Activated CD4-positive, alpha-beta T cell treated with anti-CD3 and anti-CD28 coated beads, Interleukin-2, amount 50 U/mL, for 1 hour (primary cell): ENCODE measurements at places on chromosomes 13 and 19.
A peak's percentile ranks its signal among the peaks of the same experiment; 100 is the strongest.

GRCh38 chr19:10190026-10190425, 4.7 kb downstream of the DNMT1 start:
- DNase-seq = no peak

DNA sequence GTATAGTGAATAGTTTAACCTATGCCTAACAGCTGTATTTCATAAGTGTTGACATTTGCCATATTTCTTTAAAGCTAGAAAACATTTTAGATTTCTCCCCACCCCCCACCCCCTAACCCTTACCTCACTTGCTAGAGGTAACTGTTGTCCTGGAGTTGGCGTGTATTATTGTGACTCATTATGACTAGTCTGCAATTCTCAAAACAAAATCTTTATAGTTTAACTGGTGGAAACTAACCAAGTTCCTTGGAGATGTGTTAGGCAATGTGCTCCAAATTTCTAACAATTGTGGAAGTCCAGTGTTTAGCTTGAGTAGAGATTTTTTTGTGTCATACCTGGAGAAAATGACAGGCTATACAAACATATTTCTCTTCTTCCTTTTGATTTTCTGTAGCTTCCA, 38.0 kb downstream of the KCTD4 start:
- no peak for DNase-seq

DNA sequence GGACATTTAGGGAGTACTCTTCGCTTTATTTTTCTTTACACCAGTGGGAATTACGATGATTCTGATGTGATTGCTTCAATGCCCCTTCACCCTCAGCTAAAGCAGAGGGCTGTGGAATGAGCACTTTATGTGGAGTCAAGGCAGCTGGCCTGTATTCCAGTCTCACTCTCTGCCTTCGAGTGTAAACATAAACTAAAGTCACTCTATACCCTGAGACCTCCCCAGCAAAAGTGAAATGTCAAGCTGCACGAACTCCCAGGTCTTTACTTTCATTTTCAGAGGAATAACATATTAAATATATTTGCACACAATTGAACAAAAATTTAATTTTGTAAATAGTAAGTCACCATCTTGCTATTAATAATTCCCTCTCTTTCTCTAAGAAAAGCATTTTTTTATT, 557.1 kb downstream of the DACH1 start:
- no peak for DNase-seq

DNA sequence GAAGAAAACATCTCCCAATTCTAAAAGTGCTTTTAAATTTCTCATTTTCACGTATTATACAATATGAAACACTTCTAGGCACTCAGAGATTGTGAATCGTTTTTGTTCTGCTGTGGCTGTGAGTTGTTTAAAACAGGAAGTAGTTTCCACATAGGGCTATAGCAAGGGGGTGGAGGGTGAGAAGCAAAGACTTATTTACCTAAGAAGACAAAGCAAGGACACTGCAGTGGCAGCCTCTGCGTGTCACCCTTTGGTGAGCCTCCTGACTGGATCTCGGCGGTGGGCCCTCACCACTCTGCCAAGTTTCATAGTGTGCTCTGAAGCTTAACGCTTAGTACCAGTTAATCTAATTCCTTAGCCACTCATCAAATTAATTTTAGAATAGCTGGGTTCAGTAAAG, 56.8 kb downstream of the TNFSF13B start:
- DNase-seq = no peak

- DNase-seq = no peak
These were observed 17.2 kb downstream of the SMIM24 start for GRCh38 chr19:3462991-3463713.

GRCh38 chr13:53005626-53006025, 23.0 kb upstream of the OLFM4 start:
- no peak for DNase-seq

DNA sequence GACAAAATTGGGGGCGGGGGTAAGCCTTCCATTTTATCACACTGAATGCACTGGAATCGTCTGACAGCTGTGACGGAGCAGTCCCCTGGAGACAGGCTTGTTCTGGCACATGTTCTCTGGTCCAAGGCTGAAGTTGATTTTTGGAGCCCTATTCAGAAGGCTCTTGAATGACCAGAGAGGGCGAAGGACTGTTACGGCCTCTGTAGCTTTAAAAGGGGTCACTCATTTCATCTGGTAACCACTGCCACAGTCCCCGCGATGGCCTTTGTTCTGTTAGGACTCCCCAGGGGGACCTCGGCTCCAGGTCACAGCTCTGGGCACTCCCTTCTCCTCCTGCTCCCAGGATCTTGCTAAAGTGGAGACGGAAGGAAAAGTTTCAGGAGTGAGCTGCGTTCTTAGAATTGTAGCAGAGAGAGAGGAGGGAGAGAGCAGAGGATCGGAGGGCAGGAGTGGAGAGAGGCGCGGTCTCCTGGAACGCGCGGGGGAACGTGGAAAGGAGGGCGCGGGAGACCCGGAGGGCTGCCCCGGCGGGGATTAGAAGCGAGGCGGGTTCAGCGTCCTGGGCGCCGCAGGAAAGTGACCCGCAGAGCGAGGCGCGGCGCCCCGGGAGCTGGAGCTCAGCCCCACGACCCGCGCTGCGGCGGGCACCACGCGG, 134.3 kb upstream of the MYO16 start:
- no peak for DNase-seq

DNA sequence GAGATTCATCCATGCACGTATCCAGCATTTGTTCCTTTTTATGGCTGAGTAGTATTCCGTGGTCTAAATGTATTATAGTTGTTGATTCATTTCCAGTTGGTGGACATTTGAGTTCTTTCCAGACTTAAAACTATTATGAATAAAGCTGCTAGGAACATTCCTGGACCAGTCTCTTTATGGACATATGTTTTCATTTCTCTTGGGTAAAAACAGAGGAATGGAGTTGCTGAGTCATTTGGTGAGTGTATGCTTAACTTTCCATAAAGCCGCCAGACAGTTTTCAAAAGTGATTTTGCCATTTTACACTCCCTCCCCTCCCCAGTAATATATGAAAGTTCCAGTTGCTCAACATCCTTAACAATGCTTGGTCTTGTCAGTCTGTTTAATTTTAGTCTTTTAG, 116.4 kb downstream of the TSHZ3 start:
- DNase-seq = no peak

DNA sequence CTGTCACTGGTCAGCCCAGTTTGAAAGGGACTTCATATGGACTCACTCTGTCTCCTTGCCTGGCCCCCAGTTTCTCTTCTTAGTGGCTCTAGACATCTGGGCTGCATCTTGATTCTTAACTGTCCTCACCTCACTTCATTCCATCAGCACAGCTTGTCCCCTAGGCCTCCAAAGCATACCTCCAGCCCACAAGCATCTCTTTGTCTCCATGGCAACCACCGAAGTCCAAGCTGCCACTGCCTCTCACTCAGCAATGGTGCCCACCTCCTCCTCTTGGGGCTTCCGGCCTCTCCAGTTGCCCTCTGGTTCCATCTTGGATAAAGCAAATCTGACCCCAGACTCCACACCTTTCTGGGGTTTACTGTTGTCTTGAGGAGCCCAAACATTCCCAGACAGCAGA, 9.9 kb upstream of the KLHL26 start:
- DNase-seq = no peak

DNA sequence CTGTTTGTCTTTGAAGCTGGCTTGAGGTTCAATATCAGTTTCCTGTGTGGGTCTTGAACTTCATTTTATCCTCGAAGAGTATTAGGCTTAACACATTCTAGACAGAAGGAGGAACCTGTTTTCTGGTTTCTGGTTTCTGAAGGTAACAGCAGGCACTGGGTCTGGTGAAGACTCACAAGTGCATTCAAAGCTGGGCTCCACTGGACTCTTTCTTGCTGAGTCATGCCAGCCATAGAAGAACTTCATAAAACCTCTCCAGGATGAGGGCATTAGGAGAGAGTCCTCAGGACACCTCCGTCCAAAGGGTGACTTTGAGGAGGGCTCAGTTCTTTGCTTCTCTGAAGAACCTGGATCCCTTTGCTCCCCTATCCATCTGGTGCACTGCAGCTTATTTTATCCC, 668.6 kb upstream of the SLC10A2 start:
- DNase-seq = no peak

GRCh38 chr13:72920097-72920496, 138.2 kb downstream of the PIBF1 start:
- no peak for DNase-seq

DNA sequence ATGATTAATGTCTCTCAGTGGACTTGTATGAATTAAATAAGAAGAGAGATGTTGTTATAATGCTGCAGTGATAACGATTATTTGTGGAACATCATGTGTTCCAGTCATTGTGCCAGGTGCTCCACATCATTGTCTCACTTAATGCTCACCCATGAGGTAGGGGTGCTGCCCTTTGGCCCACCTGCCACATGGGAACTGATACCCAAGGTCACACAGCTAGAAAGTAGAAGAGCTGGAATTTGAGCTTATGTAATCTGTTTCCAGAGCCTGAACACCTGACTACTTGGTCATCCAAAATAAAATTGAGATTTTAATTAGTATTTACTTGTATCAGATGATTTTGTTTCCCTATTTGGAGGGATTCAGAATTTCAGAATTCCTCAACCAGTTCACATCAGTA, 36.0 kb upstream of the GPI start:
- DNase-seq = no peak

- peak; percentile 49 for DNase-seq
These were observed at the start of gene FOXA3 for GRCh38 chr19:45863840-45864628. FOXA3 (plus strand) TSS chr19:45864326; CDS start chr19:45864457, 131 bp downstream.

DNA sequence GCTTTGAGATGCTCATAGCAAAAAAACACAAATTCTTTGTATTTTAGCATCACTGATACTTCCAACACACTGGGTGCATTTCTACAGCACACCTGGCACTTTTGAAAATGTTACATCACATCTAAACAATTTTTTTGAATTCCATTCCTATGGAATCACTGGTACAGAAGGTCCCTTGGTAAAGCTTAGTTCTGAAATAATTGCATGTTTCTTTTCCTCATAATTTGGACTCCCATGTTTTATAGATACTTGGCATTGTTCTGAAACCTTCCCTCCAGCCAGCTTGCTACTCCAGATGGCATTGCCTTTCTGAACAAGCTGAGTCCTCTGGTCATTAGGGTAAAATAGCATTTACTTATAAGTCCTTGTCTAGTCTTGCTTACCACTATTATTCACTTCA, 481.3 kb upstream of the GPC6 start:
- DNase-seq = no peak

DNA sequence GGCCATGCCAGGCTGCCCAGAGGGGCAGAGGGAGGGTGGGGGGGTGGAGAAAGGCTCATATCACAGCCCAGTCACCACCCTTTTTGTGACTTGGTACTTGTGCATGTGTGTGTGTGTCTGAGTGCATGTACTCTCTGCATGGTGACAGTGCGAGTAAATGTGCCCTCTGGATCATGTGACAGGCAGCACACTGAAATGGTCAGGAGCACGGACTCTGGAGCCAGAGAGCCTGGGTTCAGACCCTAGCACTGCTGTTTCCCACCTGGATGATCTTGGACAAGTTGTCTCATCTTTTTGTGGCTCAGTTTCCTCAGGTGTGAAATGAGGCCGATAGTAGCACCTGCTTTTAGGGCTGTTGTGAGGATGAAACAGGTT, 2.0 kb downstream of the CIC start:
- no peak for DNase-seq

DNA sequence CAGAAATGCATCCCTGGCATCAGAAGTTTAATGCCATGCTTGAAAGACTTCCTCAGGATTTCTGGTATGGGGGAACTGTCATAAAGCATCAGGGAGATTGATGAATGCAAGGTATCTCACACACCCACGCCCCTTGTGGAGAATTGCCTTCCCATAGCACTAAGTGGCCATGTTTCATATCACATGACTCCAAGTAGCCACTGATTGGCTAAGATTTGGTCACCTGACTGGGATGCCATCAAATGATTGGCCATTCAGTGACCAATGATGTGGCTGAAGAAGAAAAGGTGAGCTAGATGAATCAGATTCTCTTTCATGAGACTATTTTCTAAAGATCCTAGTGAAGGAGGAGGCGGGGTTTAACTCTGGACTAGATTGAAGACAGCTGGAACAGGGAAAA, 7.3 kb downstream of the KLK8 start:
- no peak for DNase-seq
